ENCODE measurements at places on chromosomes 11 and 22.

DNA sequence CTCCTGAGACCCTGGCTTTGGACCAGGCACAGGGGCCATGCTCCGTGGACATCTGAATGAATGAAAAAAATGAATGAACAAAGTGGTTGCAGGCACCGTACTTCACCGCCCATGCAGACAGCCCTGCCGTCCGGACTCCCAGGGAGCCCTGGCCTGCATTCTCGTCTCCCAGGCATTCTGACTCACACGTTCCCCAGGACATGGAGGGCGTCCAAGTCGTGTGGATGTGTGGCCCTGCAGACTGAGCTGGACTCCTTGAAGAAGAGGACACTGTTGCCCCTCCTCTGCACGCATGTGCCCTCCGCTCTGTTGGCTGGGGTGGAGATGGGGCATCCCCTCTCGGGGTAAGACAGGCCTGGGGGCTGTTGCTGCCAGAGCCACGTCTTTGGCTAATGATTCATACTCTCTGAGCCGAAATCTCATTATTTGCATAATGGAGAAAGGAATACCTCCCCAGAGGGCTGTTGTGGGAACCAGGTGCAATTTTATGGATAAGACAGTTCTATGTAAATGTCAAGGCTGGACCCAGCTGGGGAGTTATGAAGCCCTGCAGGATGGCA is 49.7 kb downstream of the RTL6 start:
- no peak for DNase-seq

DNA sequence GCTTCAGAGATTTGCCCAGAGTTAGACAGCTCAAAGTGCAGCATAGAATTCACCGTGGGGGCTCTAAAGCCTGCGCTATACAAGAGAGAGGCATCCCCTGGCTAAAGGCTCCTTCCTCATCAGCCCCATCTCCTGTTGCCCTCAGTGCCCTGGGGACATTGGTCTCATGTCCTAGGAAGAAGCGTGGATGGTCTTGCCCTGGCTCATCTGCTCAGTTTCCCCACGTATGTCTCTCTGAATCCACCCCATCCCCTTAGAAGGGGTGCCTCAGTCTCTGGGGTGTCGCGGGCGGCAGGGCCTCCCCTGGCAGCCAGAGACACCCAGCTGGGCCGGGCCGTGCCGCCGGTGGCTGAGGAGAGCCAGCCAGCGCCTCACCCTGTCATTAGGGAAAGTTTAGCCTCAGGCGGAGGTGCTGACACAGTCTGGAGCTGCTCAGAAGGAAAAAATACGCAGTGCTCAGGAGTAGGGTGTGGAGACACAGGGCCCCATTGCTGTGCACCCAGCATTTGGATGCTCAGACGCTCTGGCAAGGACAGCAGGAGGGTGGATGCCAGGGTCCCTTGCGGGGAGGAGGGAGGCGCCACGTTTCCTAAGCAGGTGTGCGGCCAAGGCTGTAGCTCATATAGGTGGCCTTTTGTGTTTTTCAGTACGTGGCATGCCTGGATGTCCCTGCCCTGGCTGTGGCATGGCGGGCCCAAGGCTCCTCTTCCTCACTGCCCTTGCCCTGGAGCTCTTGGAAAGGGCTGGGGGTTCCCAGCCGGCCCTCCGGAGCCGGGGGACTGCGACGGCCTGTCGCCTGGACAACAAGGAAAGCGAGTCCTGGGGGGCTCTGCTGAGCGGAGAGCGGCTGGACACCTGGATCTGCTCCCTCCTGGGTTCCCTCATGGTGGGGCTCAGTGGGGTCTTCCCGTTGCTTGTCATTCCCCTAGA is 1.3 kb downstream of the SLC39A13 start:
- no peak for DNase-seq

DNA sequence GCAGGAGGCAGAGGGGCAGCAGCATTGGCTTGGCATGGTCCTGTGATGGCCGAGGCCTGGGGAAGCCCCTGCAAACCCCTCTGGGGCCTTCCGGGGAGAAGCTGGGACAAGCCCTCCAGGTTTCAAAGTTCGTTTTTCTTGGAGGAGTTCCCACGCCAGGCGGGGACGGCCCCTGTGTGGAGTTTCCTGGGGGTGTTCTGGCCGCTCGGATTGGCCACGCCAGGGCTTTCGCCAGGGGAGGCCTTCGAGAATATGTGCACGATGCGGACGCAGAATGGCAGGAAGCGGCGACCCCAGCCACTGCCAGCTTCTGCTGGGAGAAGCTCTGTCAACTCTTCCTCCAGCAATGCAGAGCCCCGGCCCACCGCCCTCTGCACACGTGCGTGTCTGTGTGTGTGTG is 102.3 kb upstream of the ASPHD2 start:
- DNase-seq: no peak

GRCh38 chr11:61542024-61542461 is 33.5 kb downstream of the LRRC10B start:
- no peak for DNase-seq

- DNase-seq: no peak
These were observed 21.2 kb upstream of the BLID start for GRCh38 chr11:122137078-122137793.

- DNase-seq: no peak
These were observed 26.1 kb upstream of the PPP2R1B start for GRCh38 chr11:111792314-111792713.

GRCh38 chr22:32562401-32562800 is 87.8 kb downstream of the FBXO7 start:
- DNase-seq: no peak

DNA sequence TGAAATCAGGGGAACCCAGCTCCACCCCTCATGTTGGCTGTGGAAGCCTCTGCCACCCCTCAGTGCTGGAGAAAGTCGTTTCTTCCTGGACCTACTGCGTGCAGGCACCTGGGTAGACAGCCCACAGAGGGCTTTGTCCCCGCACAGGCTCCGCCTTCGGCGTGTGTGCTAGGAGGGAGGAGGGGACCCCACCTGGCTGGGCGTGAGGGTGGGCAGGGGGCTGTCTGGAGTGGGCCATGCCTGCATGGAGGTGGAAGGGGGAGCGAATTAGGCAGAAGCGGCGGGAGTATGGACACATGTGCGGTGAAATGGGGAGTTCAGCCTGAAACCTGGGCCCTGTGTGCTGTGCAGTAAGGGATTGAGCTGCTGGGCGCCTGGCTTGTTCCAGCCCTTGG is 49.3 kb downstream of the FBLN1 start:
- no peak for DNase-seq

- no peak for DNase-seq
These were observed 42.6 kb downstream of the ANO1 start for GRCh38 chr11:70120674-70121073.

GRCh38 chr11:13117344-13117743 is 108.2 kb downstream of the RASSF10 start:
- DNase-seq: no peak

DNA sequence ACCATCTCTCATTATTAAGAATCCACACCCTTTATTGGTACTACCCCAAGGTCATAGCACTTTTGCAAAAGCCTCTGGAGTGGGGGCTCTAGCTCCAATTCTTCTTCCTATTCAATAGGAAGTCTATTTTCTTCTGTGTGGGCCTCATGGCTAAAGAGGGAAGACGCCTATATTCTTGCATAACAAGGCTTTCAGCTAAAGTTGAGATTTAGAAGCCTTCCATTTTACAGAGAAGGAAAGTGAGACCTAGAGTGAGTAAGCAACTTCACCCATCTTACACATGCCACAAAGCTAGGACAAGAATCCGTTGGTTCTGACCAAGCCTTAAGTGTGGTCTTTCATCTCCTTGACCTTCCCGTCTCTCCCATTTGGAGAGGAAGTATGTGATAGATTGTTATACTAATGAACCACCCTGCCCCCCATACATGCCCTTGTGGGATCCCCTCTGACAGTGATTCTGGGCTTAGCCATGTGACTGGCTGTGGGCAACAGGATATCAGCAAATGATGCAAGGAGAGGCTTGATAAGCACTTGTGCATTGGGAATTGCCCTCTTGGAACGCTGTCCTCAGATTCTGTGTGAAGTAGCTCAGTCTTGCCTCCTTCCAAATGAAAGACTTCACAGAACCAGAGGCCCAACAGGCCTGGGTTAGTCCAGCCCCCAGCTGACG is 12.3 kb downstream of the BACE1 start:
- DNase-seq: no peak
